ENCODE measurements at places on chromosomes 5 and 9. TPM values are rescaled to one million over a fixed set of nuclear protein-coding genes. Genes with fewer than 3 reads are reported as not detected.

DNA sequence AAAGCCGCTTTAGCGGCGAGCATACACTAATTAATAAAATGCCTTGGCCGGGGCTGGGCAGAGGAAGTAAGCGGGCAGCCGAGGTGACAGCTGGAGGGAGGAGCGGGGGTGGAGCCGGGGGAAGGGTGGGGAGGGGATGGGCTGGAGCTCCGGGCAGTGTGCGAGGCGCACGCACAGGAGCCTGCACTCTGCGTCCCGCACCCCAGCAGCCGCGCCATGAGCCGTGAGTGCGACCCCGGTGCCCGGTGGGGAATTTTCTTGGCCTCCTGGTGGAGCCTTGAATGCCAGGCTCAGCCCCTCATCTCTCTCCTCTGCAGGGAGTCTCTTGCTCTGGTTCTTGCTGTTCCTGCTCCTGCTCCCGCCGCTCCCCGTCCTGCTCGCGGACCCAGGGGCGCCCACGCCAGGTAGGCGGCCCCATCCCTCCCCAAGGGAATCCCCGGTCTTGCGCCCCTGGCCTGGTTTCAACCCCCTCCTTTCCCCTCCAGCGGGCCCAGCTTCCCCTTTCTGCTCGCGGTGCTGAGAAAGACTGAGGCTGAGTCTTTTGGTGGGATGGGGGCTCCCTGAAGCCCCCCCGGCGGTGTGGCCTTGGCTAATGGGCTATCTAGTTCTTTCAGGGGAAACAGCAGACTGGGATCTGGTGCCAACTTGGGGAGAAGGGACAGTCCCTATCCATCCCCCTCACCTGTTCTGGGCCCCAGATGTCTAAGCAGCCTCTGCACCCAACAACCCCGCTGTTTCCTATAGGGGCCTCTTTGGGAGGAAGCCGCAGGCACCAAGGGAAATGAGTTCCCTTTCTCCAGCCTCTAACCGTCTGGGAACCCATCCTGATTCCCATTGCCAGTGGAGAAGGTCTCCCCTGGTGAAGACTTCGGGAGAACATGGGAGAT is at the start of gene PTGS1:
PTGS1 (plus strand) TSS at position 156 of the 887 bp plus-strand sequence; CDS start at position 217, 61 bp downstream.
- peak; percentile 49 for DNase-seq
- peak within 1 kb of the TSS; percentile 10 for H3K4me3 ChIP-seq
- H3K36me3 ChIP-seq = no peaks in the 10 kb centered on the region
- H3K4me1 ChIP-seq = peaks cover 8% of the 10 kb centered on the region

DNA sequence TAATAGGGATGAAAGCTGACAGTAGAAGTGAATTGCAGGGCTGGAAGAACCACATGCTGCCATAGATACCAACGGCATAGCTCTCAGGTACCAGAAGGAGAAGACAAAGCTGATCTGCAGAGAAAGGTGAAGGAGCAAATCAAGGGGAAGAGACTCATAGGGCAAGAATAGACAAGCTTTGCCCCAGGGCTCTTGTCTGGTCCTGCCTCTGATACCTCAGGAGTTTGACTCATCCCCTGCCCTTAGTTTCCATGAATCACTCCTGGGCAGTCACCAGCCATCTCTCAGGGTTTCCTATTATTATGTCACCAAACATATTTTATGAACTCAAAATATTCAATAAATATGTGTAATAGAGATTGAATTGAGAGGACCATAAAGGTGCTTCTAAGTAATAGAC is 800.9 kb downstream of the DNAH5 start:
- DNase-seq = no peak
- no peak overlapping the region for H3K27ac ChIP-seq
- no peaks in the 10 kb centered on the region for H3K36me3 ChIP-seq
- H3K4me3 ChIP-seq = no peak overlapping the region
- H3K27me3 ChIP-seq = no peaks in the 10 kb centered on the region
- H3K4me1 ChIP-seq = no peaks in the 10 kb centered on the region

DNA sequence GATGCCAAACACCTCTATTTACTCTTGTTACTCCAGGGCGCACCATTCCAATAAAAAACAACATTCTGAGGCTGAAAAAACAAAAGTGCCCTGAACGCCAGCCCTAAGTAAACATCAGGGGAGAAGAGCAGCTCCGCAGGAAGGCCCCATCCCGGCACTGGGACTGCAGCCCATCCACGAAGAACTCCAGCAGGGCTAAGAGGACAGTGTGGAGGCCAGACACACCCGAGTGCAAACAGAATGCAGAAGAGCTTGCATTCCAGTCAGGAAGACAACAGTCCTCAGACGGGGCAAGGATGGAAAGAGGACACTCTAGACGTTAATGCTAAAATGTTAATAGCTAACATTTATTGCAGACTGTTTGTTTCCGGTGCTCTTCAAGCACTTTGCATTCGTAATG is 33.0 kb downstream of the FAM240B start:
- DNase-seq = no peak
- H3K36me3 ChIP-seq = no peaks in the 10 kb centered on the region
- no peak overlapping the region for H3K27ac ChIP-seq
- H3K4me3 ChIP-seq = no peak overlapping the region
- H3K4me1 ChIP-seq = no peaks in the 10 kb centered on the region
- H3K27me3 ChIP-seq = no peaks in the 10 kb centered on the region

GRCh38 chr5:169085636-169086035 is 215.3 kb downstream of the SLIT3 start:
- H3K4me3 ChIP-seq = no peak overlapping the region
- H3K27me3 ChIP-seq = no peaks in the 10 kb centered on the region

- no peak overlapping the region for H3K4me3 ChIP-seq
- DNase-seq = no peak
- no peaks in the 10 kb centered on the region for H3K4me1 ChIP-seq
- H3K36me3 ChIP-seq = no peaks in the 10 kb centered on the region
- no peaks in the 10 kb centered on the region for H3K27me3 ChIP-seq
Observed at GRCh38 chr9:19522558-19522957, 113.7 kb downstream of the ACER2 start.

GRCh38 chr5:138402640-138403039 is 36.2 kb upstream of the REEP2 start:
- H3K27ac ChIP-seq = no peak overlapping the region
- H3K4me1 ChIP-seq = no peaks in the 10 kb centered on the region
- H3K36me3 ChIP-seq = peaks cover 40% of the 10 kb centered on the region
- H3K4me3 ChIP-seq = no peak overlapping the region

GRCh38 chr9:75823151-75823550 is 67.3 kb upstream of the PCSK5 start:
- H3K27me3 ChIP-seq = no peaks in the 10 kb centered on the region
- DNase-seq = no peak
- H3K4me3 ChIP-seq = no peak overlapping the region
- H3K4me1 ChIP-seq = no peaks in the 10 kb centered on the region

GRCh38 chr5:79236362-79236969 is 535 bp downstream of the JMY start:
- no peaks in the 10 kb centered on the region for H3K27me3 ChIP-seq
- H3K4me1 ChIP-seq = peaks cover 11% of the 10 kb centered on the region
- H3K4me3 ChIP-seq = peak overlapping the region; percentile 59

PIP5KL1 gene
- 0.80 TPM for polyA plus RNA-seq

NTRK2 gene
- polyA plus RNA-seq = 11.3 TPM

OR1L1 gene
- polyA plus RNA-seq = not detected

MCIDAS gene
- polyA plus RNA-seq = 0.16 TPM

GRIA1 gene
- polyA plus RNA-seq = 0.04 TPM

RLN2 gene
- polyA plus RNA-seq = 0.27 TPM
